Stimulated activated CD8-positive, alpha-beta memory T cell treated with anti-CD3 and anti-CD28 coated beads, Interleukin-4, amount 100 ng/mL, for 24 hours (primary cell): ENCODE measurements at places on chromosomes 3 and 15.

DNA sequence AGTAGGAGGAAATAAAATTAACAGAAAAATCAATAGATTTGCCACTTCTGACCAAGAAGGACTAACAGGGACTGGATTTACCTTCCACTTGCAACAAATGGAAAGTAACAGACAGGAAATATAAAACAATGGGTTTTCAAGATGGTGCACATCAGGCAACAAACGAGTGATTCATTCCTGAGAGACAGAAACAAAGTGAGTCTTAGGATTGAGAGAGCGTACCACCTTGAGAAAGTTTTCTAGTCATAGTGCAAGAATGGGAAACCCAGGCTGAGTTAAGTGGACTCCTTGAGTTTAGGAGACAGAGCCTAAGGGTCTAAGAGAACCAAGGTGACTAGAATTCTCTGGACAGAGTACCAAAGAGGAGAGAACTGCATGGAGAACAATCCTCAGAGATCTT lies 101.7 kb downstream of the PPP2R3A start:
- no peak for DNase-seq

GRCh38 chr15:75037685-75038084 lies 14.3 kb downstream of the PPCDC start:
- DNase-seq = no peak

- no peak for DNase-seq
Measured at GRCh38 chr15:39283531-39283930, 297.3 kb upstream of the THBS1 start.

DNA sequence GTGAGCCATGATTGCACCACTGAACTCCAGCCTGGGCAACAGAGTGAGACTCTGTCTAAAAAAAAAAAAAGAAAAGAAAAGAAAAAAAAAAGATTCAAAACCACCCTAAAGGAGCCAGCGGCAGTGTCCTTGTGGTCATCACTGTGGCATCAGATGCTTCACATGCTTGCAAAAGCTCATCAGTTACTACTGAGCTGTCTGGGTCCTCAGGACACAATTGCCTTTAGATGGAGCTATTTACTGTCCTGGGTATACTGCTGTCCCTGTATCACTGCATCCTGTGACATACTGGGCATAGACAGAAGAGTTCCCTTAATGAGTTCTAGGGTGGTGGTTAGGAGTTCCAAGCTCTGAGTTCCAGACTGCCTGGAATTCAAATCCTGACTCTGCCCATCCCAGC lies 85.8 kb downstream of the LINGO1 start:
- DNase-seq = no peak

DNA sequence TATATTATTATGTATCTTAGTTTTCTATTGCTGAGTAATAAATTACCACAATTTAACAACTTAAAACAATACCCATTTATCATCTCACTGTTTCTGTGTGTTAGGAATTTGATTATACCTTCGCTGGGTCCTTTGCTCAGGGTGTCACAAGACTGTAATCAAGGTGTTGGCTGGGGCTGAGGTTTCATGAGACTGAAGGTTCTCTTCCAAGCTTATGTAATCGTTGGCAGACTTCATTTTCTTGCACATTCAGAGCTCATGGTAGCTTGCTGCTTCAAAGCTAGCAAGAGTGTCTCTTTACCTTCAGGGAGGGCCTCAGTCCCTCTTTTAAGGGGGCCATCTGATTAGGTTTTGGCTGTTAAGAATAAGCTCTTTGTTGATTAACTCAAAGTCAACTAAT lies 293.1 kb downstream of the POLQ start:
- no peak for DNase-seq

- no peak for DNase-seq
Measured at GRCh38 chr3:177058648-177059047, 138.6 kb downstream of the TBL1XR1 start.

- no peak for DNase-seq
Measured at GRCh38 chr15:78405336-78405924, 32.6 kb upstream of the IREB2 start.

DNA sequence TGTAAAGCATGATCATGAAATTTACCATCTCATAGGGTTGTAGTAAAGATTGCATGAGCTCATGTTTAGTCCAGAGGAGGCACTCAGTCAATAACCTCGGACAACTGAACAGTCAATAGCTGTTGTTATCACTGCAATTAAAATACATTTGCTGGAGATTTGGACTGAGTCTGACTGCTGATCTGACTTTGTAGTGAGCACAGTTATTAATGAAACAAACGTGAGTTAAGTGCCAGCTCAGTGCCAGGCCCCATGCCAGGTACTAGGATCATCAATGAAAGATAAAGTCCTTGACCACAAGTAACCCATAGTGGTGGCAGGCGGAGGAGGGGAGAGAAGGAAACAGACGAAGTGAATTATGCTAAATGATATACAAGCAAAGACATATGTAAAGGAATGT lies 43.7 kb upstream of the PRICKLE2 start:
- no peak for DNase-seq

- DNase-seq = no peak
Measured at GRCh38 chr3:63945558-63946096, 33.4 kb upstream of the SCAANT1 start.

DNA sequence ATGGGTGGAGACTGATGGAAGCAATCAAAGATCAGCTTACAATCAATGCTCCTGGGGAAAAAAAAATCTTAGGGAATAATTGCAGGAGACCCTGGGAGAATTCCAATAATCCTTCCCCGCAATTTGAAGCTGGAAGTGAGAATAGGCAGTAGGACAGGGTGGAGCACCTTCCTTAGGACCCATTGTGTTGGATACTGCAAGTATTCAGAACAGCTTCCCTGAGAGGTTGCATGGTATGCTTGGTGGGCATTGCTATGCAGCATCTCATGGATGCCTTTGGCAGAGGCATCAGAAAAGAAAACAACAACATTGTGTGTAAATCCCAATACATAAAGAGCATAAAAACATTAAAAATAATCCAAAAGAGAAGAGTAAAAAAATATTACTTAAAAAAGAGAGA lies 24.6 kb upstream of the DUT start:
- DNase-seq = no peak

- DNase-seq = no peak
Measured at GRCh38 chr3:196177967-196178366, 33.2 kb downstream of the ZDHHC19 start.

DNA sequence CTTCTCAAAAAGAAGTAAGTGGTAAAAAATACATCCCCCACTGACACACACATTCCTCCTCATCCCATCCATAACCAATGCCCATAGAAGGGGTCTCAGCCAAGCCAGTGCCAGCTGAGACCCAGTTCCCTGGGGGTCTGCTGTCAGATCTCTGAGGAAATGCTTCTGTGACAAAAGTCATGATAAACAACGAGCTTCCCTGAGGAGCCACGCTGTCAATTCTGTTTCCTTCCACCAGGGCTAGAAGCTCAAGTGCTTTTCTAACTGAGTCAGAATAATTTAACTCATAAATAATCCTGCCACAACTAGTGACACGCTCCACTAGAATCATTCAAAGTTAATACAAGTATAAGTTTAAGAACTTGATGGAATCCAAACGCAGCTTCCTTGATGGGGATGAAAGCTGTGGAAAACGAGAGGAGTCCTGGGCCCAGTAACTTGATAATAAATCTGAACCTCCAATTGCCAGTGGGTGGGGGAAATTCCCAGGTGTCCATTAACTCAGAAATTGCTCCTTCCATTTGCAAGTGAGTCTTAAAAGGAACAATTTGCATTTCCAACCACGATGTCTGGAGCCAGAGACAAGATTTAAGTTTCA lies 348.7 kb upstream of the LMCD1 start:
- no peak for DNase-seq
